ENCODE measurements at places on chromosomes 4 and X. TPM values are rescaled to one million over a fixed set of nuclear protein-coding genes. Genes with fewer than 3 reads are reported as not detected.

Gene UGT8
- 2.5 TPM for total RNA-seq

Gene UTP14A
- total RNA-seq: 14.0 TPM

Gene SPACA5B
- total RNA-seq: not detected

Gene TCP11X1
- not detected for total RNA-seq

Gene CLTRN
- 3.6 TPM for total RNA-seq

Gene MSX1
- total RNA-seq: 4.0 TPM

Gene P2RY4
- 0.37 TPM for total RNA-seq

Gene KIAA1210
- total RNA-seq: not detected

Gene DDX53
- not detected for total RNA-seq

Gene SPANXN1
- total RNA-seq: not detected

Gene USP17L19
- total RNA-seq: not detected

Gene BTC
- total RNA-seq: 4.4 TPM

Gene TCEAL7
- total RNA-seq: 1.8 TPM

Gene DDX60
- total RNA-seq: 47.0 TPM

Gene SORCS2
- 2.7 TPM for total RNA-seq

Gene FHIP1A
- 27.1 TPM for total RNA-seq

Gene HSFX4
- not detected for total RNA-seq

Gene UGT2B7
- 13.5 TPM for total RNA-seq

Gene SRPK3
- 0.15 TPM for total RNA-seq

Gene HMGN5
- 6.0 TPM for total RNA-seq
